ENCODE measurements at places on chromosomes 2 and 18.

GRCh38 chr18:23721696-23722480 is 32.6 kb downstream of the LAMA3 start:
- no peak for DNase-seq

DNA sequence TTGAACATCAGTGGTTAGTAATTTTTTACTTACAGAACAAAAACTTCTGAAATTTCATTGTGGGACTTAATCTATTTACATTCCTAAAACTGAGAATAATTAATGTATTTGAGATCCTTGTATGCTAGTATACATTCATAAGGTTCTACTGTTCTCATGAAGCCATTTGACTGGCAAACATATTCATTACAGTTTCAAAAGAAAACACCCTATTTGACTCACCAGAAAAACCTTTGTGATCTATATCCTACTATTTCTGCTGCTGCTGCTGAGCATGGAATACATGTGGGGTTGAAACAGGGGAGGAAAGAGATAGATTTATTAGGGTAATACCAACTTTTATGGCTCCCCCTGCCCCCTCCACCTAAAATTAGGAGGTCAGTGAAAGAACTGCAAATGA is 21.8 kb downstream of the MARS2 start:
- DNase-seq = no peak

- no peak for DNase-seq
Measured at GRCh38 chr2:70121627-70122372, 34.5 kb downstream of the PCBP1 start.

GRCh38 chr18:46680784-46681695 is 24.0 kb upstream of the LOXHD1 start:
- no peak for DNase-seq

GRCh38 chr2:100721693-100722092 is 98.2 kb upstream of the NPAS2 start:
- DNase-seq = no peak

GRCh38 chr2:3981446-3981987 is 278.1 kb downstream of the DCDC2C start:
- no peak for DNase-seq

- DNase-seq = no peak
Measured at GRCh38 chr18:10490401-10491165, 35.2 kb upstream of the NAPG start.

DNA sequence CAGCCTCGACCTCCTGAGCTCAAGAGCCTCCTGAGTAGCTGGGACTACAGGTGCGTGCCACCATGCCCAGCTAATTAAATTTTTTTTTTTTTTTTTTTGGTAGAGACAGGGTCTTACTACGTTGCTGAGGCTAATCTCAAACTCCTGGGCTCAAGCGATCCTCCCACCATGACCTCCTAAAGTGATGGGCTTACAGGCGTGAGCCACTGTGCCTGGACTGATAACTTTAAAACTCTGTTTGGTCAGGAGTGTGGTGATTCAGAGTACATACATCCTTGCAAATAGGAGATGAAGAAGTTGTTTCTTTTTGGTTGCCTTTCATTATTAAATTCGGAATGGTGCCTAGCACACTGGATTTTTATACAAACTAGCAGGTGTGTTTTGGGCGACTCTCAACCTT is 73.0 kb downstream of the LTBP1 start:
- DNase-seq = no peak

- DNase-seq = no peak
Measured at GRCh38 chr2:106280224-106280623, 86.1 kb upstream of the UXS1 start.

GRCh38 chr2:162025121-162025911 is 48.7 kb downstream of the DPP4 start:
- peak; percentile 35 for DNase-seq

DNA sequence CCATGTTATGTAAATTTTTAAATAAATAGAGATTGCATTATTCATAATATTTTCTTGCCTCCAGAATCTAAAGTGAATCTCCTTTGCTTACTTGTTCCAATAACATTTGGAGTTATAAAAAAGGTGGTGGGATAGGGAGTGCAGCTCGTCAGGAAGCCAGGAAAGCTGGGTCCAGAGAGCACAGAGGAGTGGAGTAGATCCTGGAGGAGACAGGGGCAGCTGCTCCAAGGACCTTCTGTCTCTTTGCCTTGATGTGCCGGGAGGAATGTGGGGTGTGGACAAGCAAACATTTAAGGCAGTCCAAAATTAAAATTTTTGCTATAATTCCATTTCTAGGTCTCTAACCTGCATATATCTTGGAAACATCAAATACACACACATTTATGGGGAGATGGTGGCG is 29.3 kb downstream of the HAUS1 start:
- no peak for DNase-seq

GRCh38 chr18:62258616-62259015 is 66.5 kb upstream of the TNFRSF11A start:
- DNase-seq = no peak
